ENCODE measurements at places on chromosomes 6 and 20.

- no peak for DNase-seq
Measured at GRCh38 chr6:15026832-15027231, 219.0 kb upstream of the JARID2 start.

- DNase-seq, result no peak
Measured at GRCh38 chr6:28053584-28053983, 26.8 kb upstream of the ZNF165 start.

DNA sequence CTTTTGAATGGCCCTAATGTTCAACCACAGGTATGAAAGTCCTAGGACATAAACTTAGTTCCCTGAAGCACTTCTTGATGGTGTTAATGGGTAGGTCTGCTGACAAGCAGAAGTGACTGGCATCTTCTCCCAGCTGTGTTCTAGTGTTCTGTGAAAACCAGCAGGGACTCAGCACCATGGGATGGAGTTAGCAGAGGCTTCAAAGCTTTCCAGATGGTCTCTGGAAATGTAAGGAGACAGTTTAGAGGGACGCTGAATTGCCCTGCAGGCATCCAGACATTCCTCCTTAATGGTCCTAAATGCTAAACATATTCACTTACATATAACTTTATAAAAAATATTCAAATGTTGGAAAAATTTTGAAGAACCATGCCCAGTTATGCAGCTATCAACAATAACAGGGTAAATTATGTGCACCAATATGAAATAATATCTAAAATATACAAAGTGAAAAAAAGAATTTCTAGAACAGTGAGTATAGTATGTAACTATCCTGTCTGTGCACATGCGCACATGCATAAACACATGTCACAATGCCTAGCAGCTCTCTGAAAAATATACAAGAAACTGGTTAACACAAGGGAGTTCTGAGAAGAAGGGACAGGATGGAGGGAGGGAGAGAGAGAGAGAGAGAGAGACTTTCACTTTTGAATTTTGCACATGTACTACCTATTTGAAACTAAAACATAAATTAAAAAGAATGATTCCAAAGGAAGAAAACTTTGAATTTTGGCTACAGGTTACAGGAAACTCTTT lies 87.2 kb downstream of the PRDM1 start:
- no peak for DNase-seq

DNA sequence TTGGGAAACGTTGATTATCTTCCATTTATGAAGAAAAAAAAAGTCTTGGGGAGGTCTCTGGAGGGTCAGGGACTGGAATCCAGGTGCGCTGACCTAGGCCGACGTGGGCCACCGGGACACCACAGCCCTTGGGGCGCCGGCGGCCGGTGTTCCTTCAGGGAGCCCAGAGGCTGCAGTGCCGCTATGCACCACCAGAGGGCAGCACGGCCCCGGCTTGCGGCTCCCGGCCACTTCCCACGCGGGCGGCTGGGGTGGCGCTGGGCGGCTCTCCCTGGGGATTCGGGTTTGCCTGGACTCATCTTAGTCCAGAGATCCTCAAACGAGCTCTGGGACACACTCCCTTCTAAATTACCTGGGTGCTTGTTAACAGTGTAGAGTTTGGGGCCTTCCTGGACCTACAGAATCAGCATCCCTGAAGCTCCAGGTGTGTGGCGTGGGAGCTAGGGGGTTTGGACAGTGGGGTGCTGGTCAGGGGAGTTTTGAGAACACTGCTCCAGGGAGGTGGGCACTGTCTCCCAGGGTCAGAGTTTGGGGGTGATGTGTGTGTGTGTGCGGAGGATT lies 23.0 kb upstream of the GTSF1L start:
- DNase-seq, result peak; percentile 58

DNA sequence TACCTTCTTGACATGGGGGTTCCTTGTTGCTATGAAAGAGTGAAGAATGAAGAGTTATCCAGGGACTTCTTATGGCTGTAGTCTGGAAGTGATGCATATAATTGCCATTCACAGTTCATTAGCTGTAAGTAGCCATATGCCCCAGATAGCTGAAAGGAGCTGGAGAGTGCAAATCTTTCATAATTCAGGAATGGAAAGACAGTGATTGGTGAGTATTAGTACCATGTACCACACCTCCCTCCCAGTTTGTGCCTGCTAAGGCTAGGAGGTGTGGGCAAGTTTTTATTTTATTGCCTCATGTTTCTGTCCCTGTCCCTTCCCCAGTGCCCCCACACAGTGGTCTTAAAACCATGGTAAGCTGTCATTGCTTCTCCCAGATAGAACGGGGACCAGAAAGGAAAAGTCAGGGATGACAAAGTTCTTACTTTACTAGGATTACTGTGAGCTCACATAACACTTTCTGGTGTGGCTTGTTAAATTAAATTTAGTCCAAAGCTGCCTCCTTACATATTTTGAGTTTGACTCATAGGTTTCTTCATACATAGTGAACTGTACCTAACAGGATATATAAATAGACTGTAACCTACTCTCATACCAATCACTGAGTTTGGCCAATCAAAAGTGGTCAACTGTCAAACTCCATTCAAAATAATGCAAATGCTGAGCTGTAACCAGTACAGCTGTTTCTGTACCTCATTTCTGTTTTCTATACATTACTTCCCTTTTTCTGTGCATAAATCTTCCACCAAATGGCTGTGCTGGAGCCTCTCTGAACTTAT lies 119.4 kb downstream of the RFPL4B start:
- no peak for DNase-seq

- no peak for DNase-seq
Measured at GRCh38 chr6:142846883-142847287, 98.1 kb downstream of the HIVEP2 start.

DNA sequence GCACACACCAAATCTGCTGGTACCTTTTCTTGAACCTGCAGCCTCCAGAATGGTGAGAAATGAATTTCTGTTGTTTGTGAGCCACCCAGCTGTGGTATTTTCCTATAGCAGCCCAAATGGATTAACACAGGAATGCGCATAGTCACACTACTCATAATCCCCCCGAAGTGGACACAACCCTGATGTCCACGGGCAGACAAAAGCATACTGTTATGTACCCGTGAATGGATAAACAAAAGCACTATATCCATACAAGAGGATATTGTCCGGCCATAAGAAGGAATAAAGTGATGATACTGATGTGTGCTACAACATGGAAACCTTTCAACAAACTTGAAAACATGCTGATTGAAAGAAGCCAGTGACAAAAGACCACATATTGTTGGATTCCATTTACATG lies 25.1 kb upstream of the RPP40 start:
- no peak for DNase-seq

GRCh38 chr6:96760153-96760687 lies 77.1 kb downstream of the GPR63 start:
- DNase-seq, result no peak

- DNase-seq, result no peak
Measured at GRCh38 chr20:11686820-11687543, 230.7 kb upstream of the BTBD3 start.

DNA sequence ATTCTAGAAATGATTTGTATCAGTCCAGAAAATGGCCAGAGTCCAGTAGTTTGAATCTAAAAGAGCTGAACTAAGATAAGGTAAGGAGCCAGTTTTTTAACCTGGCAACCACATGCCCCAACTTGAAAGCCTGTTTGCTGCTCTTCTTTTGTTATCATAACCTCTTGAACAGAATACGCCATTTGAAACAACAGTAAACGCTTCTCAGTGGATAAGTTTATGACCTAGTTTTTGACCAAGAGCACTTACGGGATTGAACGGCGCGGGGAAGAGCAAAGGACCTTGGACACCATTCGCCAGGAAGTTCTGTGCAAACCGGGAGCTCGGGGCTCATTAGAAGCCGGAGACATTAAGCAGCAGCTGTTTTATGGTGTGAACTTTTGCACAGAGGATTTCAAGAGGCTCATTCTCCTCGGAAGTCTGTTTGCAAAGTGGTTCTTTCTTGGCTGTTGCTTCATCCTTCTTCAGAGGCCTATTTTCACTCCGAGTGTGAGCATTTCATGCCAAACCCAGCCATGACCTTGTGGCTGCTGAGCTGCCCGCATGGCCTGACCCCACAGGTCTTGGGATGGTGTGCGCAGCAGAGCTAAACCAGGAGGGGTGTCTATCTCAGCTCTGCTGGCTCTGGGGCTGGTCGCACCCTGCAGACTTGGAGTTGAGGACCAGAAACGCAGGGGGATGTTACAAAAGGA lies 215.1 kb downstream of the SOX4 start:
- no peak for DNase-seq

DNA sequence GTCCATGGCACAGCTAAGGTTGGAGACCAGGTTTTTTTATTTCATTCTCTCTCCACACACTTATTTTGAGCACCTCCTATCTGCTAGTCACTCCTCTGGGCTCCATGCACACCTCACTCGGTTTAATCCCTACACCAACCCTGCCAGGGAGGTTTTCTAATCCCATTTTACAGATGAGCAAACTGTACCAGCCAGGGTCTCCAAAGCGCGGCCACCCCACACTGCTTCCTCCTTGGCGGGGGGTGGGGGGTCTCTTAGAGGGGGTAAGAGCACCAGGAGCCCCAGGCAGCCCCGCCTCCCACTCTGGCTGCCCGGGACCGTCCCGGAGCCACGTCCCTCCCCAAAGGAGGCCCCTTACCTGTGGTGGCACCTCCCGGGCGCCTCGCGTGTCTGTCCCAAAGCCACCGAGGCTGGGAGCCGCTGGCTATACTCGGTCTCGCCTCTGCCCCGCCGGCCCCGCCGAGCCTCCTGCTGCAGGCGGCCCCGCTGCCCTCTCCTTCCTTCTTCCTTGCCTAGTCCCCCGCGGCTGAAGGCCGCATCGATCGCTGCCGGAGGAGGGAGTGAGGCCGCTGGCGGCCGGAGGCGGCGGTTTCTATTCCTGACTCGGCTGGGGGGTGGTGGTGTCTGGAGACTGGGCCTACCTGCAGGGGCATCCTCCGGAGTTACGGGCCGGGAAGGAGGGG lies at the start of gene KCNS1:
KCNS1 (minus strand) TSS at position 565 of the 683 bp plus-strand sequence. CDS start 1,891 bp downstream, outside the sequence.
- no peak for DNase-seq

DNA sequence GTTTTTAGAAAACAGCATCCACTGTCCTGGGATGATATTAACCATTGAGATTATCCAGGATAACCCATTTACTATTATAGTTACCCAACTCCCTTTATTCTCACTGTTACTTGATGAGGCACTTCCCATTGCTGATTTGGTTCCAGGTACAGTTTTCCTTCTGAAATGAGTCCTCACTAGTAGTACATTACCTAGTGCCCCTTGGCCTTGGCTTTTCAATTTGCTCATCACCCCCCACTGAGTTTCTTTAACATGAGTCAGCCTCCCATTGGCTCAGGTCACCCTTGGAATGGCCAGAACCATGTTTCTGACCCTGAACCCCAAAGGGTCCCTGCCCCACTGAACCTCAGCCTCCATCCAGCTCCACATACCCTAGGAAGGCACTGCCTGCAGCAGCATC lies 28.4 kb downstream of the MDGA1 start:
- no peak for DNase-seq

- DNase-seq, result no peak
Measured at GRCh38 chr20:58921564-58921963, 59.5 kb upstream of the NELFCD start.

GRCh38 chr6:39849228-39849627 lies 57.1 kb downstream of the DAAM2 start:
- DNase-seq, result no peak

GRCh38 chr6:46138281-46138680 lies 8.5 kb downstream of the ENPP4 start:
- DNase-seq, result no peak

DNA sequence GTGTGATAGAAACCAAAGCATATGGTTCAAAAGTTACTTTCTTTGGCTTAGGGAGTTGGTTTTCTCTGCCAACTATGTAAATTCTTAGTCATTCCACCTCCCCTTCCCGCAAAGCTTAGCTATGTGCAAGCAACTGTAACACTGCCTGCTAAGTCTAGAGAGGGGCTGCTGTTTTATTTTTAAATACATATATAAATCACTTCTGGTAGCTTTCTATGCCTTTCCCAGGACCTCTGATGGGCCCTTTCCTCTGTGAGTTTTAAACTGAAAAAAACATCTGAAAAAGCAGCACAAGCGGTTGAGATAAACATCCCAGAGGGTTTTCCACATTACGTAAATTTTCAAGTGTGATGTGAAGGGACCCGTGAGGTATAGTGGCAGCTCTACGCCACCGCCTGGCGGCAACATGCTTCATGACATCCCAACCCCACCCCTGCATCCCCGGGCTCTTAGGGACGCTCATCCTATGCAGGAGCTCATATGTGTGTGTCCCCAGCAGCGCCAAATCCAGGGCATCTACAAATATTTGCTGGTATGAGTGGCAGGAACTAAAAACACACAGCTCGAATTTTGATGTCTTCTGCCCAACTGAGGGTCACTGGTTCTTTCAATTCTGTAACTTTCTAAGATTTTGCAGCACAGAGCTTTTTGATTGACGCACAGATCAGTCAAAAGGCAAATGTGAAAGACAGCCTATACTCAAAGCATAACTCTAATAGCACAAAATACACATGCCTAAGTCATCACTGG lies 12.7 kb downstream of the SAYSD1 start:
- DNase-seq, result no peak

- DNase-seq, result no peak
Measured at GRCh38 chr6:70575899-70576495, 9.3 kb downstream of the SDHAF4 start.

DNA sequence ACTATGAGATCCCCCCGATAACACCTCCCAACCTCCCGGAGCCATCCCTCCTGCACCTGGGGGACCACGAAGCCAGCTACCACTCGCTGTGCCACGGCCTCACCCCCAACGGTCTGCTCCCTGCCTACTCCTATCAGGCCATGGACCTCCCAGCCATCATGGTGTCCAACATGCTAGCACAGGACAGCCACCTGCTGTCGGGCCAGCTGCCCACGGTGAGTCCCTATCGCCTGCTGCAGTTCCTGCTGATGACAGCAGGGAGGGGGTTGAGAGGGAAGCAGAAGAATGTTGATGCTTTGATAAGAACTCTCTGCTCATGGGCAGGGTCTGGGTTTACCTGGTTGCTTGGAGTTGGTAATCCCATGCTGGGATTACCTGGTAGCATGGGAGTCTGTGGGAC lies 91.9 kb downstream of the TOX2 start:
- no peak for DNase-seq

DNA sequence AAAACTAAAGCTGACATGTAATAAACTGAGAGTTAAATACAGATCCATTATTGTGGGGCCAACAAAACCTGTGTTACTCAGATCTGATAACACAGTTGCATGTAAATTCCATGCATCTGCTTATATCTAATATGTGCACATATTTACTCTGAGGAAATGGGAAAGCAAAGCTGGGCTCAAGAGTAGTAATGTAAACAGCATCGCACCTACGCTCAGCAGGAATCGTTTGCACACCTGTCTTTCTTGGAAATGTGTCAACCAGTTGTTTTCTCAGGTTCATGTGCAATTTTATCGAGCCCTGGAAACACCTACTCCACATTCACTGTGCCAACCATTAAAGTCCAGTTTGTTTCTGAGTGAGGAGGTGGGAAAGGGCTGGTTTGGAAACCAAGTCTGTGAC lies 80.3 kb upstream of the CNKSR3 start:
- DNase-seq, result no peak

GRCh38 chr20:26209171-26209941 lies 512.7 kb upstream of the ZNF337 start:
- DNase-seq, result no peak
